ENCODE measurements at places on chromosomes 11 and 22. TPM values are rescaled to one million over a fixed set of nuclear protein-coding genes. Genes with fewer than 3 reads are reported as not detected.

Gene PDE2A
- 37.1 TPM for total RNA-seq

Gene TMEM191C
- 0.27 TPM for total RNA-seq

Gene MMP10
- total RNA-seq: not detected

Gene IRAG1
- 393 TPM for total RNA-seq

Gene C22orf31
- not detected for total RNA-seq

Gene DEUP1
- not detected for total RNA-seq

Gene OR5T2
- not detected for total RNA-seq

Gene SCGB1A1
- not detected for total RNA-seq

Gene OR8D4
- total RNA-seq: not detected

Gene USH1C
- total RNA-seq: 0.68 TPM

Gene ANO3
- total RNA-seq: 0.71 TPM

Gene CCDC82
- 28.8 TPM for total RNA-seq

Gene ACP2
- total RNA-seq: 39.4 TPM

Gene UNC93B1
- total RNA-seq: 72.4 TPM

Gene CD59
- total RNA-seq: 368 TPM

Gene FADD
- total RNA-seq: 19.5 TPM

Gene C11orf21
- total RNA-seq: 1.1 TPM

Gene PLAAT4
- total RNA-seq: 19.2 TPM

Gene UFD1
- 32.0 TPM for total RNA-seq

Gene AP1B1
- total RNA-seq: 73.1 TPM

Gene ACRV1
- not detected for total RNA-seq

Gene OR52I1
- not detected for total RNA-seq

Gene DTX4
- 4.7 TPM for total RNA-seq

Gene OR5B21
- not detected for total RNA-seq

Gene RPL3
- 908 TPM for total RNA-seq

Gene MPZL2
- 18.3 TPM for total RNA-seq

Gene TLCD5
- total RNA-seq: 8.0 TPM

Data from thoracic aorta (tissue), 2 donors.